ENCODE measurements at places on chromosomes 3 and 15.

DNA sequence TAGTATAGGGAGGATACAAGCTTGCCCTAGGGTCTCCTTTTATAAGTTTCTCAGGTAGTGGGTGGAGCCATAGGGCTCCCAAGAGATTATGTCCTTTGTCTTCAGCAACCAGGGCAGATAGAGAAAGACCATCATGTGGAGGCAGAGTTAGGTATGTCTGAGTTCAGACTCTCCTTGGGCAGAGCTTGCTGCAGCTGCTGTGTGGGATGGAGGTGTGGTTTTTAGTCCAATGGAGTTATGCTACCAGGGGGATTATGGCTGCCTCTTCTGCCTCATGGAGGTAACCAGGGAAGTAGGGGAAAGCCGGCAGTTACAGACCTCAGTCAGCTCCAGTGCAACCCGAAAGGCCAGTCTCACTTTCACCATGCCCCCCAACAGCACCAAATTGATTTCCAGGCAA is 220.5 kb downstream of the NECTIN3 start:
- DNase-seq = no peak

GRCh38 chr3:194272221-194272620 is 78.9 kb downstream of the CPN2 start:
- no peak for DNase-seq

DNA sequence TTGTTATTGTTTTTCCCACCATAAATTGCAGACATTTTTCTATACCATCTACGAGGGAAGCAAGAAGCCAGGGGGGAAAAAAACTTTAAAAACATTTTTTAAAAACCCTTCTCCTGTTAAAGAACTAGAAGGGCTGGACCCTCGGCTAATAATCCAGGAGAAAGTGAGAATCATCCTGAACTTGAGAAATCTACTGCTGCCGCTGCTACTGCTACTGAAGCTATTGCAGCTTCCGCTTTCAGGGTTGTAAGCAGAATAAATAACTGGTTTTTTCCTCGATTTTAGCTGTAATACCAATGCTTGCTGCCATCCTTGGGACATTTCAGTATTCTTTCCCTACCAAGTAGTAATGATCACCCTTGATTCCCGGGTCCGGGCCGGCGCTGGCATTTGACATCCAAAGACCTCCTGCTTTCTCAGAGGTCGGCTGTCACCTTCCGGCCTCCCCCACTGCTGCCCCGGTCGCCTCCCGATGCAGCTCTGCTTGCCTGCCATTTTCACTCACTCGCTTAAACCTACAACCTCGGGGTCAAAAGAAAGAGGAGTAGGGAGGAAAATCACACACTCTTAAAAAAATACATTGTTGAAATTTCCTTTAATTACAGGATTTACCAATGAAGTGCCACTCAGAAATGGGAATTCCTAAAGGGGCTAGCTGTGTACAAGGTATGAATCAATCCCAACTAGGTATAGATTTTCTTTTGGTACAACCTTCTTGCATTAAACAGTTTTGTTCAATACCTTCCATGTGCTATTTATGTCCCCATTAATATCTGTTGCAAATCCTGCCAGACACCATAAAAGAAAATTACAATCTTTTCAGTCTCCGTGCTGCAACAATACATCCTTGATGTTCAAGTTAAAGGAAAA is 674 bp upstream of the MECOM start:
- no peak for DNase-seq

DNA sequence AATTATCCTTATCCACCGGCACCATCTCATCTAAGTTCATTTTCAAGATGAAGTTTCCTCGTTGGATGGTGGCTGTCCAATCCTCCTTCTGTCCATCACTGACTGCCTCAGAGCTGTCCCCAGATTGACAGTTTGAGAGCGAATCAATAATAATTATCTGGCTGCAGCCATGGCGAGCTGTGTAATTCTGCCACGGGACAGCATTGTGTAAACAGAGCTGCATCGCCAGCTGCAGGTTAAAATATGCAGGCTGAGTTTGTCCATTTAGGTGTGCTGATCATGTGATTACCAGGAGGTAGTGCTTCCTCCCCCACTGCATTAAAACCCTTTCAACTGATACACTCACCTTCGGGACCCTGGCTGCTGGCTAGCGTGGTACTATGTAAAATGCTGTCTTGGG is 461.9 kb upstream of the ONECUT1 start:
- DNase-seq = peak; percentile 17

GRCh38 chr15:78752492-78753358 is 58.5 kb downstream of the ADAMTS7 start:
- DNase-seq = no peak

- peak; percentile 46 for DNase-seq
These were observed 197.1 kb upstream of the TPM1 start for GRCh38 chr15:62845241-62846126.

DNA sequence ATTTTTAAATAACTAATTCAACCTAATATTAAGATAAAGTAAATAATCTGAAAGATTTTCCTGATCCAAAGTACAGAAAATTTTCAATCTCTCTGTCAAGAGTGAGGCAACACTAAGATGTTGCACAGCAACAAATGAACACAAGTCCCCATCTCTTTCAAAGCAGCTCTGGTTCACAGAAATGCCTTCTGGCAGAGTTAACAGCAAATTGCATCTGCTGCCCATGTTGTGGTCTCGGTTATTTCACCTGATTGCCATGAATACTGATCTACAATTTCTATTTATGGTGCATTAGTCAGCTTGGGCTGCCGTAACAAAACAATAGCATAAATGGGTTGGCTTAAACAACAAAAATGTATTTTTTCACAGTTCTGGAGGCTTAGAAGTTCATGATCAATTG is 167.3 kb downstream of the BCHE start:
- DNase-seq = no peak

DNA sequence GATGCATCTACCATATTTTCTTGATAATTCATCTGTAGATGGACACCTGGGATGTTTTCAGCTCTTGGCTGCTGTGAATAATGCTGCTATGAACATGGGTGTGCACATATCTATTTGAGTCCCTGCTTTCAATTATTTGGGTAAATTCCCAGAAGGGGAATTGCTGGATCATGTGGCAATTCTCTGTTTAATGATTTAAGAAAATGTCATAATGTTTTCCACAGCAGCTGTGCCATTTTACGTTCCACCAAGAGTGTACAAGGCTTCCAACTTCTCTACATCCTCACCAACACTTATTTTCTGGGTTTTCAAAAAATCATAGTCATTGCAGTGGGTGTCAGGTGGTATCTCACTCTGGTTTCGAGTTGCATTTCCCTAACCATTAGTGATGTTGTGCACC is 64.4 kb downstream of the NSMCE3 start:
- no peak for DNase-seq

DNA sequence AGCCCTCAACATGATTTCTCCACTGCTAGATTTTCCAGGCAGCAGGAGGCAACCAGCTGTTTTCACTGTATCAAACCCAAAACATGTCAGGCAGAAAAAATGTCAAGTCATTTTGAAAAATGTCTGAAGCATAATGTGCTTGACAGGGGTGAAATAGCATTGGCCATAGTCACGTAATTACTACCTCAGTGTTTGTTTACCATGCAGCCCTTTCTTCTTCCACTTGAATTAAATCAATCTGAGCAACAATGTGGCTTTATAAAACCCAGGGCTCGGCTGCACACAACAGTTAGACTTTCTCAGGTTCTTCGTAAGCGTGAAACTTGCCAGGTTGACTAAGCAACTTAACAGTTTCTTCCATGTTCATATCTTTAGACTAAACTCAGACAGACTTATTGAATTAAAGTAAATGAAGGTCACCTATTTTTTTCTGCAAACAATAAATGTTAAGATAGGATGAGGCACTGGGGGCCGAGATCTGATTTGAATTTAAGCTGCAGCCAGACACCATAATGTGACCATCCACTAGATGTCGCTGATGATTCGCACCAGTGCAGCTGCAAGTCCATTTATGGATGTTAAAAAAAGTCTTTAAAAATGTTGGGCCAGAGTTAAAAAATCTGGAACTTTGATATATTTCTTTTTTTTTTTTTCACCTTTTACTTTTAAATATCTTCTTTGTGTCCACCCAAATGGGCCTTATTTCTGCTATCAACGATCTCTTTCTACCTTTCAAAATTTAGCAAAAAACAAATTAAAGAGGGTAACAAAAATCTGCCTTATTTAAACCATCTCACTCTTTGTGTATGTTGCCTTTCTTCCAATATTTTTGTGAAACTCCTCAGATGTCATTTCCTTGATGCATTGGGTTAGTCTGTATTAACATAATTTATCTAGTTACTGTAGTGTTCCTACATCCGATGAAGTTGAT is 305.9 kb downstream of the CACNA2D3 start:
- peak; percentile 80 for DNase-seq

DNA sequence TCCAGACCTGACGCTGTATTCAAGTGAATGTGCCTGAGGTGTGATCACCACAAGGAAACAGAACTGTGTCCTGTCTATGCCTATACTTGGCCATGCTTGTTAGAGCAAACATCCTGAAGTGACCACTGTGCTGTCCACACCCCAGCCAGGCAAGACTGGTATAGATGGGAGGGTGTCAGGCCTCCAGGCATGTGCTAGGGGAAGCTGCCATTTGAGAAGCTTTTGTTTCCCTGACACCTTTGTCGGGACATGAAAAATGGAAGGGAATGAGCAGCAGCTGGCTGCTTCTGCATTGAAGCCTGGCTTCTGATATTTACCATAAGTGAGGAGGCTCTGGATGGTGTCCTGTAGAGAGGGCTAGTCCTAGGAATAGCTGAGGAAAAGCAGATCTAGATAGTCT is 106.2 kb downstream of the CPNE4 start:
- DNase-seq = no peak

- DNase-seq = no peak
These were observed 84.0 kb downstream of the PGPEP1L start for GRCh38 chr15:98923579-98923978.

- DNase-seq = no peak
These were observed 124.3 kb downstream of the ISL2 start for GRCh38 chr15:76460871-76461270.

DNA sequence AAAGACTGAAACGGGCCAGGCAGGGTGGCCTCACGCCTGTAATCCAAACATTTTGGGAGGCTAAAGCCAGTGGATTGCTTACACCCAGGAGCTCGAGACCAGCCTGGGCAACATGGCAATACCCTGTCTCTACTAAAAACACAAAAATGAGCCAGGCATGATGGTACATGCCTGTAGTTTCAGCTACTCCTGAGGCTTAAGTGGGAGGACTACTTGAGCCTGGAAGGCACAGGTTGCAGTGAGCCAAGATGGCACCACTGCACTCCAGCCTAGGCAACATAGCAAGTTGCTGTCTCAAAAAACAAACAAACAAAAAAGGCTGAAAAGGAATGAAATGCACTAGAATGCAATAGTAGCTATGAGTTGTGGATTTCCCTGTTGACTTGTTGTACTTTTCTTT is 94.7 kb downstream of the STAG1 start:
- DNase-seq = no peak

DNA sequence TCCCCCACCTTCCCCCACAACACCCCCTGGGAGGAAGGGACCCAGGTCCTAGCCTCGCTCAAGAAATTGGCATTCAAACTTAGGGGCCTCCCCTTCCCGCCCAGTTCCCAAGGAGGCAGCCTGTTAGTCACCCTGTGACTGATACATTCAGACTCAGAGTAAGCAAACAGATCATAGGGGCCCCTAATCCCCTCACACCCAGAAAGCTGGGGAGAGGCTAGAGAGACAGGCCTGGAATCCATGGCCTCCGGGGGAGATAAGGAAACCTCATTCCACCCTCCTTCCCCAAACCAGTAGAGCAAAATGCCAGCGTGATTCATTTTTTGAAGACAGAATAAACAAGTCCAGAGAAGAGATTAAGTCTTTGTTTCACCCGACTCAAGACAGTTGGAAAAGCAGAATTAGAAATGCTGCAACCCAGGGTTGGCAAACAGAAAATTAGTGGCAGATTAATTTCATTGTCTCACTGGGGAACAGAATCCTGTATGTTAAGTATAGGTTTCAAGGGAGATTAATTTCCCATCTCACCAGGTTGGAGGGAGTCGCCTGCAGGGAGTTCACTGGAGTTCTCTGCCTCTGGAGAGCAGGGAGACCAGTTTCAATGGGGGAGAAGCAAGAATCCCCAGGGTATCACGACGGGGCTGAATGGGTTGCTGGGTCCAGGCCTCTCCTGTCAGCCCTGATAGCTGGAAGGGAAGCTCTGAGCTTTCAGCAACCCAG is 268.3 kb downstream of the UACA start:
- DNase-seq = peak; percentile 92

- no peak for DNase-seq
These were observed 300.9 kb downstream of the MCTP2 start for GRCh38 chr15:94532226-94532625.

All from hepatocyte (in vitro differentiated cells).